ENCODE measurements at places on chromosomes 4 and X. TPM values are rescaled to one million over a fixed set of nuclear protein-coding genes. Genes with fewer than 3 reads are reported as not detected.

Gene DUX4
- not detected for total RNA-seq

Gene HTR2C
- total RNA-seq = not detected

Gene ENPEP
- 4.1 TPM for total RNA-seq

Gene MAGEB16
- total RNA-seq = not detected

Gene MAGEA3
- not detected for total RNA-seq

Gene ADH4
- total RNA-seq = not detected

Gene NCBP2L
- total RNA-seq = not detected

Gene NAAA
- 9.1 TPM for total RNA-seq

Gene XG
- total RNA-seq = 0.19 TPM

Gene MAMLD1
- total RNA-seq = 1.8 TPM

Gene HTRA3
- 131 TPM for total RNA-seq

Gene USP17L11
- total RNA-seq = not detected

Gene POU4F2
- total RNA-seq = not detected

Gene ATP2B3
- not detected for total RNA-seq

Gene FAM236A
- not detected for total RNA-seq

Gene SYTL4
- total RNA-seq = 2.2 TPM

Gene DMP1
- not detected for total RNA-seq

Gene GRIA3
- total RNA-seq = 0.73 TPM

Gene FDCSP
- total RNA-seq = not detected

Gene HDX
- total RNA-seq = 0.87 TPM

Gene MAB21L2
- total RNA-seq = not detected

Gene INTU
- 4.1 TPM for total RNA-seq

Gene NEUROG2
- total RNA-seq = not detected

Gene SH3BGRL
- 30.2 TPM for total RNA-seq

Gene CMC4
- total RNA-seq = 27.7 TPM

Gene PDE5A
- 7.4 TPM for total RNA-seq

Gene DCHS2
- not detected for total RNA-seq

Gene EOLA2
- total RNA-seq = 20.7 TPM

Gene CSAG1
- total RNA-seq = not detected

Gene ASB5
- total RNA-seq = 2.7 TPM

Gene MTM1
- 8.8 TPM for total RNA-seq

Gene IDUA
- 8.6 TPM for total RNA-seq

Gene TLR10
- total RNA-seq = not detected

Gene RASGEF1B
- 3.6 TPM for total RNA-seq

Gene MPP1
- total RNA-seq = 40.7 TPM

Gene OCIAD2
- total RNA-seq = 18.5 TPM

Gene USP51
- 1.2 TPM for total RNA-seq

Gene OTUD6A
- total RNA-seq = not detected

Gene SH2D1A
- total RNA-seq = not detected

Gene GATA1
- total RNA-seq = 0.16 TPM

Gene PPP4R3C
- total RNA-seq = not detected

Gene RGN
- total RNA-seq = 14.1 TPM

Gene CLTRN
- 0.70 TPM for total RNA-seq

Gene CENPVL1
- not detected for total RNA-seq

Gene RPL9
- 828 TPM for total RNA-seq

Gene NLRP2B
- total RNA-seq = not detected

Gene NAP1L2
- total RNA-seq = 5.8 TPM

Gene TMPRSS11F
- not detected for total RNA-seq

Gene ZXDA
- 3.9 TPM for total RNA-seq

Gene IRAK1
- 38.6 TPM for total RNA-seq

Gene BCLAF3
- 5.5 TPM for total RNA-seq

Gene NDUFC1
- total RNA-seq = 243 TPM

Gene ETDB
- not detected for total RNA-seq

Gene EXOC1L
- total RNA-seq = not detected

Gene DCAF12L1
- not detected for total RNA-seq

Gene MAGEB17
- total RNA-seq = not detected

Gene AFM
- not detected for total RNA-seq

Gene LRP2BP
- total RNA-seq = 2.4 TPM

Gene PF4V1
- not detected for total RNA-seq

Data from Right ventricle myocardium inferior (tissue), 1 donor.